Activated T-helper 2 cell treated with anti-CD3 and anti-CD28 coated beads, Interferon-gamma antibody, Interleukin-2, Interleukin-4, amounts not matched to agents 10 μg/mL and 5 μg/mL and 100 μg/mL, durations not matched to agents 14 hours and 24 hours and 36 hours (primary cell): ENCODE measurements at places on chromosomes 4 and X. TPM values are rescaled to one million over a fixed set of nuclear protein-coding genes. Genes with fewer than 3 reads are reported as not detected.

GRCh38 chr4:37659696-37660095, 26.5 kb downstream of the RELL1 start:
- DNase-seq: no peak

GRCh38 chrX:69148946-69149345, 16.3 kb downstream of the PJA1 start:
- no peak for DNase-seq

- DNase-seq: no peak
Measured at GRCh38 chr4:143362349-143363046, 25.8 kb downstream of the GAB1 start.

DNA sequence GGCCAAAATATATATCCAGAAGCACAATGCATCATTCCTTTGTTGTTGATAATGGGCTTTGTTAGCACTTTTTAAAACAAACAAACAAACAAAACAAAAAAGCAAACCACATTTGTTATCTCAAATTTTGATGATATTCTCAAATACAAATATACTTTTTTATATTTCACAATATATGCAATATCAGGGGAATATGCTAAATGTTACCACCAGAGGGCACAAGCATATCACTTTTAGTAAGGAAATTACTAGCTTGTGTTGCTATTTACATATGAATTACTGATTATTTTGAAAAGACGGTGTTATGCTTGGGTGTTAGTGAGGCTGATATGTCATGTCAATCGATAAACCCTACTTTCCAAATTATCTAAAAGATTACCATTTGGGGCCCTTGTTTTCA, 29.1 kb downstream of the RIPPLY1 start:
- no peak for DNase-seq

DNA sequence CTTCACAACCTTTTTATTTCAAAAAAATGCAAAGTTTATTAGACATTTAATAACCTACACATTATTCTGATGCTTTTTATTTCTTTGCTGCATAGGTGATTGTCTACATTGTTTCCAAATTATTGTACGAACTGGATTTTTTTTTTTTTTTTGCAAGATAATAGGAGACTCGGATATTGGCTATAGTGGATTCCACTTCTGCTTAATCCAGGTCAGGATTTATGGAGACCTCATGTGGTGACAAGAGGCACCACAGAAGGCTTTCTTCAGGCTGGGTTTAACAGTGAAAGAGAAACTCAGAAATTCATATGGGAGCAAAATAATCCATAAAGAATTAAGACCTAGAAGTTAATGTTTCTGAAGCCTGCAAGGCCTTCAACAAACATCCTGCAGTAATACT, 2.4 kb upstream of the SLIT2 start:
- no peak for DNase-seq

DNA sequence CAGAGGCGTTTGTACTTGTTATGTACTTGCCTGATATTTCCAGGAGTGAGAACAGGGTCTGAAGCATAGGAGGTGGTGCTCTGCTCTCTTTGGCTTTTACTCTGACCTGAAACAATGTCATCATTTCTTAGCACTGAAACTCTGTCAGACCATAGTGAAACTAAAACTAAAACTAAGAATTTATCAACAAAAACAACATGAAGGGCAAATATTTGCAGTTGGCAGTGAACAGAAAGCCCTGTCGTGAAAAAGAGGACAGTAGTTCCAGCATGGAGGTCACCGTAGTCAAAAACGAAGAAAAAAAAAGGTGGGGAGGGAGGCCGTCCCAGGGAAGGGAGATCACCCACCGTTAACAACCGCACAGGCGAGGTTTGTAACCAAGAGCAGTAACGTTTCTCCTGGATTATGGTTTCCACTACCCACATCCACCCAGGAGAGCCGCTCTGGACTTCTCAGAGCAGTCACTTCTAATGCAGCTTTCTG, 97.5 kb downstream of the ANK2 start:
- no peak for DNase-seq

DNA sequence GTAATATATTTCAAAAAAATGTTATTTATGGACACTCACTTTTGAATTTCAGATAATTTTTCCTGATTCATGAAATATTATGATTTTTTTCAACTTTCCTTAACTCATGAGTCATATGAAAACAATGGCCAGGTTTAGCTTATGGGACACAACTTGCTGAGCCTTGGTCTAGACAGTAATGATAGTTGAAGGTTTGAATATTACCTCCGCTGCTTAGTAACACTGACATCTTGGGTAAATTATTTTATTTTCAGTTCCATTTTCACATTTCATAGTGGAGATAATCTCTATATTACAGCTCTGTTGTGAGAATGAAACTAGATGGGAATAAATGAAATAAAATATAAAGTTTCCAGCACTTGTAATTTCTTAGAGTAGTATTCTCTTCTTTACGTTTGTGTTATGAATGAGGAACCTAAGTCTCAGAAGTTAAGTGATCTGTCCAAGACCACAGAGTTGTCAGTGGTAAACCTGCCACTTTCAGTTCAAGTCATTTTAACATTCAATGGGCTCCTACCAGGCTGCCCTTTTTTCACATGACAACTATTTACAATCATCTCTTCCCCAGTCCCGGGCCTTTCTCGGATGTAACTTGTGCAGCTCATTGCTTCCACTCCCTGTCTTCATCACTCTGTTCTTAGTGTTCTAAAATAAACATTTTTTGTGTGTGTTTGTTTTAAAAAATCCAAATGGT, 46.8 kb upstream of the GC start:
- DNase-seq: no peak

GRCh38 chr4:6445403-6446129, 26.8 kb downstream of the PPP2R2C start:
- DNase-seq: no peak

- DNase-seq: no peak
Measured at GRCh38 chr4:173517781-173518424, 12.1 kb downstream of the HAND2 start.

- peak; percentile 11 for DNase-seq
Measured at GRCh38 chrX:39439906-39440798, 638.9 kb downstream of the MID1IP1 start.

Gene NWD2
- not detected in 2 replicates for total RNA-seq

Gene PRKG2
- total RNA-seq: 0.28 and 0.43 TPM in 2 replicates

Gene TDO2
- total RNA-seq: not detected in 2 replicates

Gene UGT2B17
- not detected in 2 replicates for total RNA-seq

Gene ABCG2
- 0.48 and 0.89 TPM in 2 replicates for total RNA-seq

Gene PF4V1
- total RNA-seq: not detected in 2 replicates

Gene OR13H1
- total RNA-seq: not detected in 2 replicates

Gene RXFP1
- not detected in 2 replicates for total RNA-seq
